Epithelial cell of proximal tubule (primary cell): ENCODE measurements at places on chromosomes 3 and 15.

GRCh38 chr3:106255870-106256248 lies 387.0 kb upstream of the CBLB start:
- DNase-seq = no peak

DNA sequence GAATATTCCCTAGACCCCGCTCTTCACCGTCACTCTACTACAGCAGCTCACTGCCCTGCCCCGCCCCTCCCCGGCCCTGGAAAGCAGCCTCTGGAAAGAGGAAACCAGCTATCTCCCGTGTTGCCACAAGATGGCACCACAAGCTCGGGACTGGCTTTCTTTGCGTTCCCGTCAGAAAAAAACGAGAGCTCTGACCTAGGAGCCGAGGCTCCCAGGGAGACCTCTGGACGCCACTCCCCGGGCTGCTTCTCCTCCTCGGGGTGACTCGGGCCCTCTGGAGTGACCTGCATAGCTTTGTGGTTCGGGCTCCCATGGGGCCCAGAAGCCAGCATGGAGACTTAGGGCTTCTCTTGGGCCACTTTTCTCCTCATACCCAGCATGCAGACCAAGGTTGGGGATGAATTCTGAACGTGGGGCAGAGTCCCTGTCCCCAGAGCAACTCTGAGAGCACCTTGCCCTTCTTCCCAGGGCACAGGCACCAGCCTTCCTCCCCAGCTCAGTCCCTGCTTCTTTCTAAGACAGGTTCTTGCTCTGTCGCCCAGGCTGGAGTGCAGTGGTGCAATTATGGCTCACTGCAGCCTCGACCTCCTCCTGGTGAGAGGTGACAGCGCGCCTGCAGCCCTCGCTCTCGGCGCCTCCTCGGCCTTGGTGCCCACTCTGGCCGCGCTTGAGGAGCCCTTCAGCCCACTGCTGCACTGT lies 19.0 kb downstream of the STOML1 start:
- DNase-seq = no peak

DNA sequence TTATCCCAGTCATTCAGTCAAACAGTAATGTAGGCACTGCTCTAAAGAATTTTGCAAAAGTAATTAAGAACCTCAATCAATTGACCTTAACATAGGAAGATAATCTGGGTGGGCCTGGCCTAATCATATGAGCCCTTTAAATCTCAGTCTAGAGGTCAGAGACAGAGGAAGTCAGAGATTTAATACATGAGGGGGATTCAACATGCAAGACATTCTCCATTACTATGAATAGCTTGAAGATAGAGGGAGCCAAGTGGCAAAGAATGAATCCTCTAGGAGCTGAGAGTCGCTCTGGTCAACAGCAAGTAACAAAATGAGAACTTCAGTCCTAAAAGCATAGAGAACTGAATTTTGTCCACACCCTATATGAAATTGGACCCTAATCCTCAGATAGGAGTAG lies 39.0 kb upstream of the MBNL1 start:
- DNase-seq = no peak

- no peak for DNase-seq
Observed at GRCh38 chr3:143901105-143901504, 52.8 kb upstream of the SLC9A9 start.

- no peak for DNase-seq
Observed at GRCh38 chr15:83365370-83365938, 81.0 kb upstream of the BNC1 start.

DNA sequence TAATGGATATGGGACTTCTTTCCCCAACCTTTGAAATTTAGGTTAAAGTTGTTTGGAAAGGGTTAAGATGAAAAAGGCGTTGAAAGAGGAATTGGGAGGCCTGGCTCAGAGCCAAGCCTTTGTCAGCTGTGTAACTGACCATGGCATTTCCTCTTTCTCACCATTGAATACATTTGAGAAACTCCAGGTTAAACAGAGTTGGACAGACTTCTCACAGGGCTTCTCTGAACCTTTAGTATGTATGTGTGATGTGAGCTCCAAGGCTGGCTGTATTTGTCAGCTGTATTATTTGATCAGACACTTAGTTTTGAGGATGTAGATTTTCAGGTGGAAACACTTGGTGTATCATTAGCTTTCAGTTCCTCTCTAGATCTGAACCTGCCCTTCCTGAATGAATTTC lies 136.4 kb upstream of the GOLGA6L4 start:
- DNase-seq = no peak

DNA sequence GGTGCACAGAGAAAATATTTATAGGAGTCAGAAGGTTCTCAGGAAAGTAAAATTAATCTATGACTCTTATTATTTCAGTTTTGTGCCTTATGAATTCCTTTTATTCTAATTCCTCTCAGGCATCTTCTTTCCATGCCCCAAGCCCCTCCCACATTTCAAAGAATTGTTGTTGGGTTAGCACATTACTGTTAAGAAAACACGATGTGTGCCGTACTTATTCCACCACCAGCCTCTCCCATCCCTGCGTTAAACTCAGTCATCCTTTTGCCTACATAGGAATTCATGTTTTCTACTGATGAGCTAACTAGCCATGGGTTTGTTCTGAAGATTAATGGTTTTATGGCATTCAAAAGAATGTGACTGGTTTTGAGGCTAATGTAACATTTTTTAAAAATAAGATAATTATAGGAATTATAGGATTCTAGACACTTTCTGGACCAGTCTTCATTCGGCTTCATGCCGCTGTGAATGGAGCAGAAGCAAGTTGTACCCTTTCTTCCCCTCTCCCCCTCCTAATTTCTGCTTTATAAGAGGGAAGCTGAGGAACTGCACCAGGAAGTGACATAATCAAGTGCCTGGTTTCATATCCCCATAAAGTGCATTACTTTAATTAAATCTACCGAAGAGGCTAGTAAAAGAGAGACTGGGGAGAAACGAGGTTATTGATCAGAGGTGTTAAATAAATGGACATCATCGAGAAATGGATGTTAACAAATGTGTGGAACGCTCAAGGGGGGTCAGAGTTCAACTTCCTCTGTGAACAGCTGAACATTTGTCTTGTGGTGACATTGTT lies 12.3 kb upstream of the MB21D2 start:
- no peak for DNase-seq

DNA sequence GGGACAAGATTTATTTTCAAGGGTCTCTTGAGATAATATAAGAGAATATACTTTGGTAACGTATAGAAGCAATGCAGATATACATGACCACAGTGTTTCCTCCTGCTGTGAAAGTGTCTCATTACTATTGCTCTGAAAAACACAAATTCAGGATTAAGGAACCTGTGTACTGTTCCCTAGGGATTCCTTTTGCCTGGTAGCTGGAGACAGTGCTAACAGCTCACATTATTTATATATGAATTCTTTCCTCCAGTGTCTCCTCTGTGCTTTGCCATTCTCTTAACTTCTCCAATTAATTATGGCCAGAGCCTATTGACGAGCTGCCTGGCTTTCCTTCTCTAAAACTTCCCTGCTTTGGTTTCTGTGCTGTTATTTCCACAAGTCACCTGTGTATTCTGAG lies 235.4 kb downstream of the OTOL1 start:
- DNase-seq = no peak
